ENCODE measurements at places on chromosomes 12 and 14. TPM values are rescaled to one million over a fixed set of nuclear protein-coding genes. Genes with fewer than 3 reads are reported as not detected.

AMIGO2 gene
- total RNA-seq = 8.1 TPM

DNA sequence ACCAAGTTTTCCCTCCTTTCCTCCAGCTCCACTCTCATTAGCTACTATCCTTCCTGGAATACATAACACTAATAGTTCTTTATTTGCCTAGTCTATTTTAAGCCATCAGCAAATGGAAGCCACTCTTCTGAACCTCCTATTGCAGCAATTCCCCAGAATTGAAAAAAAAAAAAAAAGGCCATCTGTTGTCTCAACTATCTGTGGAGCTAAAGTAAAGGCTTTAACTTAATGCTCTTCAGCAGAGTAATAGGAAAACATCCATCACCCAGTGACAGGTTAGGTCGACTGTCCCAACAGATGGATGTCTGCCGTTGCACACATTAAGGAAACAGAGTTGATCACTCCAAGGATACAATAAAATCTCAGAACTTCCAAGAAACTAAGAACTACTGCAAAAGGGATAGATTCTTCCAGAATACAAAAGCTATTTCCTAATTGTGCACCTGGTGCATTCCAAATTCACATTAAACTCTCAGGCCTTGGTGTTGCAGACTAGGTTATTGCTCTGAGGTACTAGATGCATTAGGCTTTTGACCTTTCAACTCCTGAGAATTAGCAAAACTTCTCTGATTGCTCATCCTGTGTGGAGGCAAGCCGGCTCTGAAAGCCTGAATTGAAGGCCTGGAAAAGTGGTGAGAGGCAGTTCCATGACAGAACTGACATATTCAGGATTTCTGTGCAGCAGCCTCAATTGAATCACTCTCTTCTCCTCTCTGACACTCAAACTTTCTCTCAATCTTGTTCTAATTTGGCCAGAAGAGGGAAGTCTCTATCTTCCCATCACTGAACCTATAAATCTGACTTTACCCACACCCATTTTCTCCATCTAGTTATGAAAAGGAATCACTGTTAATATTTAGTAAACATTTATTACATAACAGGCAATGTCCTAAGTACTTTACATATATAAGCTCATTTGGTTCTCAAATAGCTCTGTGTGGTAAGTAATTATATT, 238.4 kb upstream of the HMGA2 start:
- DNase-seq = no peak

PITPNM2 gene
- 9.0 TPM for total RNA-seq

GRCh38 chr12:127363392-127363791, 903.6 kb upstream of the TMEM132C start:
- DNase-seq = no peak

DNA sequence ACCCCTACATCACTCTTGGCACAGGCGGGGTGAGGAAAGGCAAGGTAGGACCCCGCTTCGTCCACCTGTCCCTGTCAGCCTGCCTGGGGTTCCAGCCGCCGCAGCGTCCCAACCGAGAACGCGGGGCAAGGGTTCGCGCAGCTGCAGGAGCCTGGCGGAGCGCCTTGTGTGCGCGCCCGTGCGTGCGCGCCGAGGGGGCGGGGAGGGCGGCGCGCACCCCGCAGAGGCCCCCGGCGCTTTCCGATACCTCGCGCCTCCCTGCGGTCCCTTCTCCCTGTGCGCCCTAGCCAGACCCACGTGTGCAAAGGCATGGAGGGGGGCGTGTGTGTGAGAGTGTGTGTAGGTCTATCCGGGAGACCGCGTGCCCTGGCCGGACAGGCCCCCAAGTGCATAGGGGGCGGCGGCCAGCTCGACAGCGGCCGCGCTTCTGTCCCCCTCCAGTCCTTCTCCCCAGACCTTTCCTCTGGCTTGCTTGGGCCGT, 122.4 kb downstream of the TSPAN9 start:
- no peak for DNase-seq

GRCh38 chr12:108768591-108769500, 37.5 kb upstream of the CORO1C start:
- no peak for DNase-seq

GRCh38 chr14:95659990-95660385, 26.2 kb upstream of the TCL1B start:
- no peak for DNase-seq

OVCH1 gene
- total RNA-seq = 1.2 TPM

GRCh38 chr14:96271421-96271762, 15.4 kb downstream of the BDKRB1 start:
- DNase-seq = no peak

C14orf93 gene
- 5.5 TPM for total RNA-seq

RNASE4 gene
- 2.2 TPM for total RNA-seq

GRCh38 chr14:95023886-95024285, 133.4 kb downstream of the DICER1 start:
- DNase-seq = no peak

- no peak for DNase-seq
Measured at GRCh38 chr14:31414190-31414833, 6.0 kb downstream of the HEATR5A start.

DNA sequence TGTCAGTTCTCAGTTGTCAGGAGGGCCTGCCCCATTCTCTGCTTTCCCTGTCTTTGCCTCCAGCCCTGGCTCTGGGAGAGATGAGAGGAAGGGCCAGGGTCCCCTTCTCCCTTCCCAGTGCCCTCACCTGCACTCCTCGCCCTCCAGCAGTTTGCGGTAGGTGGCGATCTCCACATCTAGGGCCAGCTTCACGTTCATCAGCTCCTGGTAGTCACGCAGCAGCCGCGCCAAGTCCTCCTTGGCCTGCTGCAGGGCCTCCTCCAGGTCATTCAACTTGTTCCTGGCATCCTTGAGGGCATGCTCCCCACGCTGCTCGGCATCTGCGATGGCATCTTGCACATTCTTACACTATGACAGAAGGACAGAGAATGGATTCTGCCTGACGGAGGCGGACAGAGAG, 5.4 kb downstream of the KRT2 start:
- no peak for DNase-seq

DNA sequence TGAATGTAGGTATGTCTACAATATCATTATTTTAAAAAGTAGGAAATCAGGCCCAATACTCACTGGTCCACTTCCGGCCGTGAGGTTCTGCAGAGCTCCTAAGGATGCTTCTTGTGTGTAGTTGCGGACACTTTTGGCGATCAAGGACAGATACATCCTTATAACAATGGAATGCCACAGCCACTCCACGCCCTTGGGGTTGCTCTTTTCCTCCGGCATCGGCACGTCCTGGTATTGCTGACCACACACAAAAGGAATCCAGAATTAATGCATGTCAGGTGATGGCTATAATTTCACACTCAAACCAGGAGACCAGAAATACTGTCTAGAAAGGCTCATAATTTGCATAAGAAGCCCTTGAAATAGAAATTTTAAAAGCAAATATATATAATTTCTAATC, 65.6 kb upstream of the YARS2 start:
- DNase-seq = no peak

DNA sequence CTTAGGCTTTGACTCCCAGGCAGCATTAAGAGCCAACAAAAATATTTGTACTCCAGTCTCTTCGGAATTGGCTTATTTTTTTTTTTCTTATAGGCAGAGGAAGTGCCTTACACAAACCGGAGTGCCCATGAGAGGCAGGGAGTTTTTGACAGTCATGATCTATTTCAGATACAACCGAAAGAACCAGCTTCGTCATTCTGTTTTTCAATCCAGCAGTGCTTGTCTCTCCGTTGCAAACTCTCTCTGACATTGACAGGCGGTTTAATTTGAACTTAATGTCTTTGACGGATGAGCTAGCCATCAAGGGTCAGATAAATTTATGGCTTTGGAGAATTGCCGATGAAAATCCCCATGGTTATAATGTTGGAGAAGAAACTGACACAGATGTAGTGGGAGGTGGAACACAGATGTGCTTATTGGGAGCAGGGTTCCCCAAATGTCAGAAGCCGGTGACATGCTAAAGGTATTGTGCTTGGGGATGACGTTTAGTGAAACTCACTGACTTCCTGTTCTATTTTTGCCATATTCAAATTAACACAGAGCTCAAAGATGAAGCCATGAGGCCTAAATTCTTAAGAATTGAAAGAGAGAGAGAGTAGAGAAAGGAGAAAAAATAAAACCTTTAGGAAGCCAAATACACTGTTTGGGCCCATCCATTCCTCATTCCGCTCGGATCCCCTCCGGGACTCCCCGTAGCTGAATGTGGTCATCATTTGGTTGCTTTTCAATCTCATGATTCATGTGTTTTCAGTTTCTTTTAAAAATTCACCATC, 59.7 kb downstream of the PLXNC1 start:
- DNase-seq = no peak

SYT1 gene
- 166 TPM for total RNA-seq

DNA sequence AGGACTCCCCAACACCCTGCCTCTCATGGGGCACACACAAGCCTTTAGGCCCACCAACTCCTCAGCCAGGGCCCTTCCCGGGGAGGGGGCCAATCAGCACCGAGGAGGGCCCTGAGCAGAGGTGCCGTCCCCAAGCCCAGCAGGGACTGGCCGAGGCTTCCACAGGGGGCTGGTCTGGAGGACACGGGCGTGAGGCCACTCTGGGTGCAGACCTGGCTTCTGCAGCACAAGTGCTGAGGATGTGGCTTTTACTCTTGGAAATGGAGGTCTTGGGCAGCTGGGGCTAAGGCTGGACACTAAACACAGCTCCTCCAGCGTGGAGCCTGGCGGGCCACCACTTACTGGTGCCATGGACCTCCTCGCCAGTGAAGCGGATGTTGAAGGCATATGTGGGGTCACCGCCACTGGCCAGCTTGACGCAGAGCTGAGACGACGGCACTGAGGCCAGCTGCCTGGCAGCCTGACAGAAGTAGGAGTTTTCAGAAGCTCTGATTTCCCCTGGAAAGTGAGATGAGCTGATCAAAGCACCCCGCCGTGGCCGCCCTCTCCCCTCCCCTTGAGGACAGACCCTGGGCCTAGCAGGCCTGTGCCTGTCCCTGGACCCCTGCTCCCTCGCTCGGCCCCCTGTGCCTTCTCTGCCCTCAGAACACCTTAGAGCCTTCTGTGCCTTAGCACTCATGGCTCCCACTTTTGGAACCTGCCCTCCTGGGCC, 44.0 kb downstream of the TRAFD1 start:
- DNase-seq = no peak

- no peak for DNase-seq
Measured at GRCh38 chr14:31966896-31967668, 110.0 kb upstream of the ARHGAP5 start.

DNA sequence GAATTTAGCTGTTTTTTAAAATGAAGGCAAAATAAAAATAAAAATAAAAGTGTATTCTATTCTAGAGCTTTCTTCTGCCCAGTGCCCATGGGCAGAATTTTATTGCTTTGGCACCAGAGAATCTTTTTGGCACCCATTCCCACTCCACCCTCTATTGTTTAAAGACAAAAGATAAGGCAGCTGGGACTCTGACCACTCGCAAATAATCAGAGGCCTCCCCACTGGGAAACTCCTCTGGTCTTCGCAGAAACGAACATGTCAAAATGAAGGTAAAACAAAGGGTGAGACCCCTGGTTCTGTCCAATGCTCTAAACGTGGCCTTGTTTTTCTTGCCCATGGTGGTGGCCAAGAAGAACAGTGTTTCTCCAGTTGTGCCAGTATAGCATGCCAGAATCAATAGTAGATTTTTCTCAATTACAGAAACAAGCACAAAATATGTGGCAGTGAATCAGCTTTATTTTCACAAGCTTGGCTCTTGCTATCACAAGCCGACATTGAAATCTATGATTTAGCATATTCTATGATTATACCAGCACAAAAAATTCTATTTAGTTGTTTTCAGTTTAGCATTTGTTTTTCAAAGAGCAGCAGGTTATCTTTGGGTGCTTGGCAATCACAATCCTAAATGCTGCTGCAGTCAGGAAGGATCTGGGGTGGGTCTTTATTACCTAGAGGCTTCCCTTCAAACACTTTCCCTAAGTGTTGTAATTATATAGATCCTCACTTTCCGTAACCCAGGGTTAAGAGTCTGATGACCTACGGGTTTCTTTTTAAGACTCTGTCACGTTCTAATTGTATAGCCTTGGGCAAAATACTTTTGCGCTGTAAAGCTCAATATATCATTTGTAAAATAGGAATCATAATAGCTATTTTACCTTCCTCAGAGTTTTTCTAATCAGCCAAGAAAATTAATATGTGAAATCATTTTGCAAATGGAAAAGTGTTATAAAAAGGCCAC, 50.5 kb downstream of the KITLG start:
- DNase-seq = no peak

- no peak for DNase-seq
Measured at GRCh38 chr12:96326628-96327227, 73.5 kb downstream of the CDK17 start.

DNA sequence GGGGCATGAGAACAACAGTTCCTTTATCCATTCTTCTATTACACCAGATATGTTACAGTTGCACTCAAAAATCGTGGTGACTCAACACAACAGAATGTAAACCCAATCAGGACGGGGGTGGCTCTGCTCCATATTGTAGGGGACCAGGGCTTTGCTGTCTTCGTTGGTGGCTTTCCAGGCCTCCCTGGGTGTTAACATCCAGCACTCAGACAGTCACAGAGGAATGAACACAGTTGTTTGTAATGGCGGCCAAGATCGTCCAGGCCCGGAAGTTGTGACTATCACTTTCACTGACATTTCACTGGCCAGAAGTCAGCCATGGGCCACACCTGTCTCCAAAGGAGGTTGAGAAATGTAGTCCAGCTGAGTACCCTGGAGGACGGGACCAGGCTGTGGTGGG, 204.1 kb downstream of the CACNA1C start:
- no peak for DNase-seq
